ENCODE measurements at places on chromosomes 16 and 17.

- no peak for DNase-seq
Observed at GRCh38 chr16:72051818-72052217, 2.5 kb upstream of the HP start.

DNA sequence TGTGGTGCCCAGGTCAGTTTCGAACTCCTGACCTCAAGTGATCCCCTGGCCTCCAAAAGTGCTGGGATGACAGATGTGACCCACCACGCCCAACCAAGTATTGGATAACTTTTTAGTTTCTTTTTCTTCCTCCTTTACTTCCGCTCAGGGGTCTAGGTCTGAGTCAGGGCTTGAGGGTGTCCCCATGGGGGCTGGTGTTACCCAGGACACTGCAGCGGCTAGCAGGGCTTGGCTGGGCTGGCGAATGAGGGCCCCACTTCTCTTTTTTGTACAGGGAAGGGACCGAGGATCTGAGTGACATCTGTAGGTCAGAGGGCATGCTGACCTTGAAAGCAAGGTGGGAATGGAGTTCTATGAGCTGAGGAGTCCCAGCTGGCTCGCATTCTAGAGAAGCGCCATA lies 24.9 kb downstream of the RAB11FIP3 start:
- DNase-seq, result no peak

DNA sequence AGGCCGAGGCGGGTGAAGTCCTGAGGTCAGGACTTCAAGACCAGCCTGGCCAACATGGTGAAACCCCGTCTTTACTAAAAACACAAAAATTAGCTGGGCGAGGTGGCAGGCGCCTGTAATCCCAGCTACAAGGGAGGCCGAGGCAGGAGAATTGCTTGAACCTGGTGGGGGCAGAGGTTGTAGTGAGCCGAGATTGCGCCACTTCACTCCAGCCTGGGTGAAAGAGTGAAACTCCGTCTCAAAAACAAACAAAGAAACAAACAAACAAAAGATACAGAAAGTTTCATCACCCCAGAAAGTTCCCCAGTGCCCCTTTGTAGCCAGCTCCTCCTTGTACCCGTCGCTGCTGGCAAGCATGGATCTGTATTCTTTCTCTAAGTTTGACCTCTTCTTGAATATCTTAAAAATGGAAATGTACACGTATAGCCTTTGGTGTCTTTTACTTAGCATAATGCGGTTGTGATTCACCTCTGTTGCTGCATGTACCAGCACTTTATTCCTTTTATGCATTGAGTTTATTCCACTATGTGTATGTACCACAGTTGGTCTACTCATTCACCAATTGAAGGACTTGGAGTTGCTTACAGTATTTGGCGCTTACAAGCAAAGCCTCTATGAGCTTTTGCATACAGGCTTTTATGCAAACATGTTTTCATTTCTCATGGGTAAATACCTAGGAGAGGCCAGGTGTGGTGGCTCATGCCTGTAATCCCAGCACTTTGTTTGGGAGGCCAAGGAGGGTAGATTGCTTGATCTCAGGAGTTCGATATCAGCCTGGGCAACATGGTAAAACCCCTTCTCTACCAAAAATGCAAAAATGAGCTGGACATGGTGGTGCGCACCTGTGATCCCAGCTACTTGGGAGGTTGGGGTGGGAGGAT lies 87.5 kb upstream of the CLEC18A start:
- no peak for DNase-seq

- no peak for DNase-seq
Observed at GRCh38 chr16:3671424-3671823, 16.9 kb downstream of the DNASE1 start.

DNA sequence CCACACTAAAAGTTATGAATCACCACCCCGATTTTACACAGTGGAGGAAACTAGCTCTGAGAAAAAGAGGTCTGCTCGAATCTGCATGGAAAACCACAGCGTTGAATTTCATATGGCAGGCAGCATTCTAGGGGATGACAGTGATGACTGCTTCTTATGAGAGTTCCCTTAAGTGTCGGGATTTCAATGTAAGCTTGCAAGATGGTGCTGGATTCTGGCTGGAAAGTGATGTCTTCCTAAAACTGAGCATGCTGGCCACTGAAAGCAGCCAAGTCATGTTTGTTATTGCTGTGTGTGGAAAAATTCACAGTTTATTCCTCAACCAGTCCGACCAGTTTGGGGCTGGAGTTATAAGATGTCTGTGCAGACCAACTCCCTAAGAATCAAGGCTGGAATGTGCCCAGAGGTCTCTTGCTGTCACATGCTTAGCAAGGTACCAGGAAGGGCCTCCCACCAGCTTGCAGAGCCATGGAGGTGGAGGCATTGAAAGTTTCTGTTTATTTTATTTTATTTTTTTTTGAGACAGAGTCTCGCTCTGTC lies 37.2 kb upstream of the GAN start:
- DNase-seq, result no peak

Measured in left renal pelvis (tissue), 4 donors.